ENCODE measurements at places on chromosomes 4 and X.
A peak's percentile ranks its signal among the peaks of the same experiment; 100 is the strongest.

DNA sequence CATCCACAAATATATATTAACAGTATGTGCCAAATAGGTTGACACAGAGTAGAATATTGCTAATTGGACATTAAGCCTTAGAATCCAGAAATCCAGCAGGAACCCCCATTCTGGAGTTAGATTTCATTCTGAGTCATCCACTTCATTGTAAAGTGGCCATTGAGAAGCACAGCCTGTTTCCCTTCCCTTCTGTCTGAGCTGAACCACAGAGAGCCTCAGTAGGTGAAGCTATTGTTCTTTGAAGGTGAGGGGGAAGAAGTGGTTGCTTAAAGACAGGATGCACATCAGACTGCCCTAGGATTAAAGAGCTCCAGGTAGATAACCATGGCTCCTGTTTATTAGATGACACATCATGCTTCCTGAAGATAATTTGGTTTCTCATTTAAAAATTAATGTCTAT lies 30.6 kb upstream of the MCF2 start:
- no peak for DNase-seq

DNA sequence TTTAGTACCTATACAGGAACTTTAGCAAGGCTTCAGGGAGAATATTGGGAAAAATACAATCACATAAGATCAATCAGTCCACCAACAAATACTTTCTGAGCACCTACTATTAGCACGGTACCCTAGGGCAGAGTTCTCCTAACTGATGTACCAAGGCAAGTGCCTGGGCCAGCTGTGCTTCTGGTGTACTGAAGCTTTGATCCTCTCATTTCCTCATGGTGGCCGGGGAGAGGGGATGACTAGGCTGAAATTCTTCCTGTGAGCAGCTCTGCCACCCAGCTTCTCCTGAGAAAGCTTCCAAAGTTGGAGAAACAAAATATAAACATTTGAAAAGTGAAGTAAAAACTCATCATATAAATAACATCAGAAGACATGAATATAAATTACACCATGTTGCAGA lies 49.3 kb upstream of the ATOH1 start:
- no peak for DNase-seq

- no peak for DNase-seq
Measured at GRCh38 chr4:25760518-25761157, 102.2 kb downstream of the SEL1L3 start.

GRCh38 chr4:188722911-188723310 lies 583.7 kb downstream of the TRIML1 start:
- no peak for DNase-seq

- no peak for DNase-seq
Measured at GRCh38 chr4:122958505-122958904, 36.1 kb upstream of the NUDT6 start.

DNA sequence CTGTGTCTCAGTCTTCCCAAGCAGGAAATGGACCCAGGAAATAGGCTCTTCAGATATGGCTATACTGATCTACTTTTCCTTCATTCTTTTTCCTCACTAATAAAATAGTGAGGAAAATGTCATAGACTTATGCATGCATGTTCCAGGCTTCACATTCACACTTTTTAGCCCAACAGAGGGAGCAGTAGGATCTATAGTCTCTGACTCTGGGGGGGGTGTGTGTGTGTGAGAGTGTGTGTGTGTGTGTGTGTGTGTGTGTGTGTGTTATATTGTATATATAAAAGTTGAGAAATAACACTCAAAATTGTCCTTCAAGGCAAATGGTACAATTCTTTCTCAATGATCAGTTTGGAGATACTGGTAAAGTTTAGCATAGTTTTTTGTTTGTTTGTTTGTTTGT lies 297.2 kb upstream of the GALNT7 start:
- no peak for DNase-seq

DNA sequence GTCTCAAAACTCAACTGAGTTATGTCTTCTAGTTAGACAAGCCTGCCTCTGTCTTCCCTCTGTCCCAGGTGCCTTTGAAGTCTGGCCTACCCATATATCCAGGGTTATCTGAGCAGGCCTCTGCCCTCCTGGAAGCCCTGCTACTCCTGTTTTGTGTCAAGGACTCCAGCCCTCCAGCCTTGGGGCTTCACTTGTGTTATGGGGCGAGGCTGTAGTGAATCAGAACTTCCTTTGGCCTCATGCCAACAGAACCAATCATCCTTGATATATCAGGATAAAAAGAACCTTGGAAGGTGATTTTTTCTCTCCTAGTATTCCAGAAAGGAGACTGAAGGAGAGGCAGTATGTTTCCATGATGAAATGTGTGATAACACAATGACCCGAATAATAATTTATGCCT lies 8.9 kb upstream of the ADGRG4 start:
- no peak for DNase-seq

GRCh38 chr4:37673538-37674192 lies 12.5 kb downstream of the RELL1 start:
- DNase-seq: no peak

DNA sequence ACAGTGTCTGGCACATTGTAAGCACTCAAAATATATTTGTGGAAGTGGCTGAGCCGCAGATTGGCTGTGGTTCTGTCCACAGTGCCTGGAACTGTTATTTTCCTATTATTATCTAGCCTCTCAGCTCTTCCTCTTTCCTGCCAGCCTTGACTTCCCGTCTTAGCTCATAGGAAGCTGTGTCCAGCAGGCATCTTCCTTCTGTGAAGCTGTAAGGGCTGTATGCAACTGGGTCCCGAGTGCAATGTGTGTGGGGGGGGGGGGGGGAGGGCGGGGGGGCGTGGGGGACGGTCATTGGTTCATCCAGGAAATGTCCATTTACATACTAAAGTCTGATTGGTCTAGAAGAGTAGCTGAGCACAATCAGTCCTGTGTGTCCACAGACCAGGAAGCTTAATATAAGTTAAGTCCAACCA lies 210.7 kb downstream of the PDGFRA start:
- no peak for DNase-seq

GRCh38 chrX:150446995-150447394 lies 83.9 kb downstream of the MAMLD1 start:
- no peak for DNase-seq

GRCh38 chrX:44173219-44173618 lies 170.3 kb downstream of the EFHC2 start:
- DNase-seq: no peak

DNA sequence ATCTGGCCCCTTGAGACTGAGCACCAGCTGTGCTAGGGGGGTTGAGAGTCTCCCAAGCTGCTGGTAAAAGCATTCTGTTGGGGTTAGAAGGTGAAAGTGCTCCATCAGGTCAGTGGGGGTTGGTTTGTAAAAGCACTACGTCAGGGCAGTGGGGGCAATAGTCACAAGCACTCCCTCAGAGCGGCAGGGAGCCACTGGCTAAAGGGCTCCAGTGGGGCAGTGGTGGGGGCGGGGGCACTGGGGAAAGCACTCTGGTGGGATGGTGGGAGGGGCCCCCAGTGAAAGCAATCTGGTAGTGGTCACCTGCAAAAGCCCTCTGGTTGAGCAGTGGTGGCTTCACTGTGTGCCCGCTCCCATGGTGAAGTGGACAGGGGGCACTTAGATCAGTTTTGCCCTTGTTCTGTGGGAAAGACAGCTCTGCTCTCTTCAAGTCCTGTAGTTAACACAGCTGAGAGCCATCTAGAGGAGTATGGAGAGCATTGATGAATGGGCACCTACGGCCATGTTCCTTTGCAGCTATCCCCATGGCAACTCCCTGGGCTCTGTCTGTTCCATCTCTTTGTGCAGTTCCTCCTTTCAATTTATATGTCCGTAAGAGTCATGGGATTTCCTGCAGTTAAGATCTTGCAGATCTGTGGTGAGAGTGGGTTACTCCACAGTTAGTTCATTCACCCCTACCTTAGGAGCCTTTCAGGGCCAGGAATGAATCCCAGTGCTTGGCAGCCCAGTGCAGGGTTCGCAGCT lies 106.4 kb downstream of the SH3BGRL start:
- DNase-seq: no peak

DNA sequence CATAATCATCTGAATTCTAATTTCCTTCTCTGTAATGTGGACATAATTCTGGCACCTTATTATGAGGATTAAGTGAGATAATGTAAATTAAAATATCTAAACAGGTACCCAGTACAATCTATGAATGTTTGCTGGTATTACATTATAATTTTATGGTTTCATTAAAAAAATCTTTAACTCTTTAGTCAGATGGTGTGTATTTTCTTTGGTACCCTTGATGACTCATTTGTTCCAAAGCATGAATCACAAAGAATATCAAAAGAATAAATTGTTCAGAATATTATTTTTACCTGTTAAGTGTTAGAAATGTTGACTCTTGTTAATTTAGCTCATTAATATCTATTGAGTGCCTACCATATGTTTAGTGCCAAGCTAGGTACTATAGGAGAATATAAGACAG lies 74.3 kb downstream of the SNX25 start:
- DNase-seq: no peak

DNA sequence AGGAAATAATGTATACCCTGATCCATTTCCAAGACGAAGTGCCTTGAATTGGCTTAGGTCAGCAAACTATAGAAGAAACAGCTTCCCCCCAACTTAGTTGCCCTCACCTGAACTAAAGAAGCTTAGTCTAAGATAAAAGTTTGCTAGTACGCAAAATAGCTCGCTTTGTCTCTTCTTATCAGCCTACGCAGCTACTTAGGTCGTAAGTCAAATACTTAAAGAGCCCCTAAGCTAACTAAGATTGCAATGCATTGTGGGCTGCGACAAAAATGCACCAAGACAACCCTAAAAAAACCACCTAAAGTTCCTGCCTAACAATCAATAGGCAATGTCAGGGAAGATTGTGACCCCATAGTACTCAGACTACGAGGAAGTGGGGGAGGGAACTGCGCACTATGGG lies 12.8 kb downstream of the CLNK start:
- no peak for DNase-seq

GRCh38 chr4:79121223-79121622 lies 182.0 kb upstream of the PAQR3 start:
- no peak for DNase-seq

DNA sequence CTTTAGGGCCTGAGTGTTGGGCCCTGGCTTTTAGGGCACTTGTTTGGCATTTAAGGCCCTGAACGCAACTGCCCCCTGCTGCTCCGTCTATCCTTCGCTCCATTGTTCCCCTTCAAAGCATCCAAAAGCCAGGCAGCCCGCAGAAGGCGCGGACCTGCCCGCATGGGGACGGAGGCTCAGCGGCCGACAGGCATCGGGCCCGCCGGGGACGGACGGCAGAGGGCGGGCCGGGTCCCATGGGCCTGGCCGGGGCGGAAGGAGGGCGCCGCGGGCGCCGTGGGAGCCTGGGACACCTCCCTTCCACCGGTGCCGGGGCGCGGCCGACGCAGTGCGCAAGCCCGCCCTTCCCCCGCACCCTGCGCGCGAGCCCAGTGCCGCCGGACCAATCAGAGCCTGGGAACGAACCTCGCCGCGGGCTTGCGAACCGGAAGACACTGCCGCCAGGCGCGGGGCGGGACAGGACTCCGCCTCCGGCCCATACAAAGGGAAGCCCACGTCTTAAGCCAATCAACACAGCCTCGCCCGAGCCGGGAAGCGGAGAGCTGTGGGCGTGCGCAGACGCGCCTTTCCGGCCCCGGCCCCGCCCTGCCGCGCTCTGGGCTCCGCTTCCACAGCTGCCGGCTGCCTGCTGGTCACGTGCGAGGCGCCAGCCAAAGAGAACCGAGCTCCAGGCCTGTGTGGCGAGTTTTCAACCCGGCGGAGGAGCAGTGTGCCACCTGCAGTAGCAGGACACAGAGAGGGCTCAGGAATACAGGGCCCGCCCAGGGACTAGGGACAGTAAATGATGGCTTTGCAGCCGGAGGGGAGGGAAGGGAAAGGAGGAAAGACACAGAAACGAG lies 2.1 kb upstream of the ARHGAP4 start:
- peak; percentile 86 for DNase-seq

DNA sequence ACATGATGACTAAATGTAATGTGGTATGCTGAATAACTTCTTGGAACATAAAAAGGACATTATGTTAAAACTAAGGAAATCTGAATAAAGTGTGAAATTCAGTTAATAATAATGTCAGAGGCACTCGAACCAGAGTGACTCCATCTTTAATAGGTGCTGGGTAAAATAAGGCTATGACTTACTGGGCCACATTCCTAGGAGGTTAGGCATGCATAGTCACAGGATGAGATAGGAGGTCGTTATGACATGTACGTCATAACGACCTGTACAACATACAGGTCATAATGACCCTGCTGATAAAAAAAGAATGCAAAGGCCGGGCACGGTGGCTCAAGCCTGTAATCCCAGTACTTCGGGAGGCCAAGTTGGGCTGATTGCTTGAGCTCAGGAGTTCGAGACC lies 28.9 kb upstream of the OPHN1 start:
- DNase-seq: no peak

DNA sequence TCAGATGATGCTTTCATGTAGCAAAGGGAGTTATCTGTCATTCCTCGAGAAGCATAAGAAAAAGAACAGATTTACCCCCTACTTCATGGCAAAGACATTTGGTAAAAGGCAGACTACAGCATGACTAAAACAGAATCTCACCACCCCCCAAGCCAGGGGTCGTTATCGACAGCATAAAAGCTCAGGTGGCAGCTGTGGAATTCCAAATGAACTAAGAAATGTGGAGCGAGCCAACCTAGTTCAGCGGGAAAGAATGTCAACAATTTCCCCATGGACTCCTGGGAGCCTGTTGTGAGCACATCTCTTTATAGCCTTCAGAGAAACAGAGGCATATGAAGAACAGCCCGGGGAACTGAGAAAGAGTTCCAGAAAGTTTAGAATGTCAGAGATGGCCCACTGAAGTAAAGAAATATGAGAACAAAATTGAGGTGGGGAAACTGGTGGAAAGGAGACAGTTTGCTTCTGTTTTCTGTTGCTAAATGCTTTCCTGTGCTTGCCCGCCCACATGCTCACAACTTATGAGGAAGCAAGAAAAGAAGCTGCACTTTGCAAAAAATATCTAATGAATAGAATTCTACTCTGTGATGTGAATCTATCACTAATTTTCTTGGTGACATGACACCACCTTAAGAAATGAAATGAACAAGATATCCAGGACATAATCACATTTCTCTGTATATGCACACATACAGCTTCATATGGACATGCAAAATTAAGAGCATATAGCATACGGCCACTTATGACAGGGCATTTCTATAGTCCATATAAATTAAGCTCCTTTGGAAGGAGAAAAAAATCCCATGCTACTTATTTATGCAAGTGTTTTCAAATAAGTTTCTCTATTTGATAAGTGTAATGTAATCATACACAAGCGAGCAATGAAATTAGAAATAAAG lies 135.3 kb upstream of the MID1 start:
- DNase-seq: no peak

GRCh38 chrX:83845397-83845796 lies 15.5 kb upstream of the CYLC1 start:
- DNase-seq: no peak
